Body of pancreas (tissue), 4 donors: ENCODE measurements at places on chromosomes 12 and 14. TPM values are rescaled to one million over a fixed set of nuclear protein-coding genes. Genes with fewer than 3 reads are reported as not detected.

DNA sequence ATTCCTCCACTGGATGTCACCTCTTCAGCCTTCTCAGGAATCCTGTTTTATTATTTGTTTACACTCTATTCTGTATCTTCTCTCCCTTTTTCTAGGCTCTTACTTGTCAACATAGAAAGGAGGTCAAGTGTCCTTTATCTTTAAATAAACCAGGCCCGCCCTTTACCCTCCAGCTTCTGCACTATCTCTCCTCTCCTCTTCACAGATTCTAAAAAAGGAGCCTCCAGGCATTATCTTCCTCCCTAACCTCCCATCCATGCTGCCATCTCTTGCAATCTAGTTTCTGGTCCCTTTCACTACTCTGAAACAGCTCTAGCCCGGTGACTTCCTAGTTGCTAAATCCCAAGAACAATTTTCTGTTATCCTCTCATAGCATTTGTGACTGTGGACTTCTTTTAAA is 24.1 kb upstream of the ARID2 start:
- DNase-seq, result no peak
- H3K4me3 ChIP-seq, result no peak overlapping the region
- no peak overlapping the region for H3K27ac ChIP-seq

- H3K27me3 ChIP-seq, result no peaks in the 10 kb centered on the region
- H3K4me3 ChIP-seq, result no peak overlapping the region
- DNase-seq, result no peak
- no peaks in the 10 kb centered on the region for H3K4me1 ChIP-seq
- no peak overlapping the region for H3K27ac ChIP-seq
- H3K36me3 ChIP-seq, result no peaks in the 10 kb centered on the region
These were observed 11.3 kb downstream of the C14orf132 start for GRCh38 chr14:96050482-96050881.

DNA sequence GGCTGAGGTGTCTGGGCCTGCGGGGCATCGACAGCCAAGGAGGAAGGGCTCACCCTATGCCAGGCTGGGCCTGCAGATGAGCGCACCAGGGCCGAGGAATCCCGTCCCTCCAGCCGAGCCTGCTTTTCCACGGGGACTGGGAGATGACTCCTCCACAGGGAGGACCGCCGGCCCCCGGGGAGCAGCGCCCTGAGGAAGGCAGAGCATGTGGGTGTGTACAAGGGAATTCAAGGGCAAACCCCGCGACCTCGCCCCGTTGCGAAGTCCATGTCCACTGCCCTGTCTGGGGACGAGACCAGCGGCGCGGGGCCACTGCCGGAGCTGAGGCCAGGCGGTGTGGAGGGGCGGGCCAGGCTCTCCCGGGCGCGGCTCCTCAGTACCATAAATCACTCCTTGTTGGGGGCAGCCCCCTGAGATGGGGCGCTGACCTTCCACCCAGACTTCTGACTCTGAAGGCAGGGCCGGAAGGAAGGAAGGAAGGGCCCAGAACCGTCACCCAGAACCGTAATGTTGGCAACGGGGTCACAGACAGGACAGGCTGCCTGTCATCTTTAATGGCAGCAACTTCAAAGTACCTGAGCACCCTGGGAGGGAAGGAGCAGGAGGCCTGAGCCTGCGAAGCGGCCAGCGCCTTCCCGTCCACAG is 52.5 kb downstream of the RNF34 start:
- no peaks in the 10 kb centered on the region for H3K4me1 ChIP-seq
- DNase-seq, result no peak
- H3K4me3 ChIP-seq, result no peak overlapping the region
- no peaks in the 10 kb centered on the region for H3K36me3 ChIP-seq
- no peaks in the 10 kb centered on the region for H3K27me3 ChIP-seq
- no peak overlapping the region for H3K27ac ChIP-seq

- H3K4me1 ChIP-seq, result peaks cover 16% of the 10 kb centered on the region
- H3K36me3 ChIP-seq, result no peaks in the 10 kb centered on the region
- no peak overlapping the region for H3K27ac ChIP-seq
These were observed 3.8 kb upstream of the SCARB1 start for GRCh38 chr12:124867401-124867930.

DNA sequence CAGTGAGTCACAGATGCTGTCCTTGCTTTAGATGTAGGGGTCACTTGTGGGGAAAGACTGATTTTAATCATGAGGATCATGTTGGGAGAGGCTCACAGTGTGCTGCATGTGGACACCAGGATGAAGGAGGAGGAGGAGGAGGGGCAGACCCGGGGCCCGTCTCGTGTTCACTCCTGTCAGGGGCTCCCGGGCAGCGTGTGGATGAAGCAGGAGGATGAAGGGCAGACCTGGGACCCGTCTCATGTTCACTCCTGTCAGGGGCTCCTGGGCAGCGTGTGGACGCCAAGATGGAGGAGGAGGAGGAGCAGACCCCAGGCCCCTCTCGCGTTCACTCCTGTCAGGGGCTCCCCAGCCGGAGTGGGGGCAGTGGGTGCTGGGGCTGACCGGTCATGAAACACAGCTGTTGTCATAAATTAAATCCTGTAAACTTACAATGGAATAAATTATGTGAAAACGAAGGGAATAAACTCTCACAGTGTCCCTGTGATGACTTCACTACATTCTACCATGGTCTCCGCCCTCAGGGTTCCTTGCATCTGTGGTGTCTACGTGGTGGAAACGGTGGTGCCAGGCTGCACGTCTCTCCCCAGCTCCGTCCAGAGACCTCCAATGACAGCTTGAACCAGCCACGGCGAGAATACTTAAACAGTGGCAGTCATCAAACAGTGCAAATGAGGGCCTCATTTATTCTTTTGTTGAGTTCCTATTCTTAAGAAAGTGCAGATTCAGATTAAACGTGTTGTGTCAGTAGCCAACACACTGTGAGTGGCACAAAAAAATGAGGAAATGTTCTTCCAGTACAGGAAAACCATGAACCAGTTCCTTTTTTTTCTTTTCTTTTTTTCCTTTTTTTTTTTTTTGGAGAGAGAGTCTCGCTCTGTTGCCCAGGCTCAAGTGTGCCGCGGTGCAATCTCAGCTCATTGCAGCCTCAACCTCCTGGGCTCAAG is 37.7 kb upstream of the SFSWAP start:
- no peaks in the 10 kb centered on the region for H3K36me3 ChIP-seq
- no peak overlapping the region for H3K4me3 ChIP-seq
- DNase-seq, result no peak
- H3K27me3 ChIP-seq, result no peaks in the 10 kb centered on the region
- no peak overlapping the region for H3K27ac ChIP-seq

DNA sequence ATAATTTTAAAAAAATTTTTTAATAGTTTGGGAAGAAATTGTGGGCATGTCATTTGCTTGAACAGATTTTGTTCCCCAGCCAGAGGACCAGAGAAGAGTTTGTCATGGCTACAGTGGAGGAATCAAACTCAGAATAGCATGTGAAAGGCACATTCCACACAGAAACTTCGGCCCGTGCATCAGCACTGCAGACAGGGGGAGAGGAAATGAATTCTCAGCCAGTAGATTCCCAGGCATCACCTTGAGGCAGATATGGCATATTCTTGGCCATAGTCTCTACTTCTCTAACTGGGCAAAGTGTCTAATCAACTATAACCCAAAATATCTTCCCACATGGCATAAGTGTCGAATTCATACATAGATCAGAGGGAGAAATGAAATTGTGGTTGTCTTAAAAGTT is 153.3 kb downstream of the PRKCH start:
- DNase-seq, result no peak
- H3K27ac ChIP-seq, result no peak overlapping the region
- no peaks in the 10 kb centered on the region for H3K36me3 ChIP-seq
- no peaks in the 10 kb centered on the region for H3K27me3 ChIP-seq

GRCh38 chr12:53376747-53377146 is 3.2 kb upstream of the SP1 start:
- H3K27ac ChIP-seq, result no peak overlapping the region
- no peaks in the 10 kb centered on the region for H3K27me3 ChIP-seq
- H3K4me3 ChIP-seq, result no peak overlapping the region
- H3K36me3 ChIP-seq, result no peaks in the 10 kb centered on the region
- H3K4me1 ChIP-seq, result peaks cover 36% of the 10 kb centered on the region
- DNase-seq, result no peak

DNA sequence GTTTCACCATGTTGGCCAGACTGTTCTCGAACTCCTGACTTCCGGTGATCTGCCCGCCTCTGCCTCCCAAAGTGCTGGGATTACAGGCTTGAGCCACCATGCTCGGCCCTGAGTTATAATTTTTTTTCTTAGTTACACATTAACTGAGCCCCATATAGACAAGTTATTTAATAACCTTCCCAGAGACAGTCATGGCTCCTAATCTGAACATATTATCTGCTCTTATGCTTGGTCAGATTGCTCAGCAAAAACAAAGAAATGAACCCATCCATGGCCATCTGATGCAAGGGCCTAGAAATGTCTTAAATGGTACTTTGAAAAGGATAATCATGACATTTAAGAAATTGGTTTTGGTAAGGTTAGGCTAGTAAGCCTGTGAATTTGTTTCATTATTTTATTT is 13.0 kb downstream of the SAMD15 start:
- no peaks in the 10 kb centered on the region for H3K36me3 ChIP-seq
- no peak overlapping the region for H3K4me3 ChIP-seq
- no peak for DNase-seq
- H3K4me1 ChIP-seq, result no peaks in the 10 kb centered on the region
- no peak overlapping the region for H3K27ac ChIP-seq

DNA sequence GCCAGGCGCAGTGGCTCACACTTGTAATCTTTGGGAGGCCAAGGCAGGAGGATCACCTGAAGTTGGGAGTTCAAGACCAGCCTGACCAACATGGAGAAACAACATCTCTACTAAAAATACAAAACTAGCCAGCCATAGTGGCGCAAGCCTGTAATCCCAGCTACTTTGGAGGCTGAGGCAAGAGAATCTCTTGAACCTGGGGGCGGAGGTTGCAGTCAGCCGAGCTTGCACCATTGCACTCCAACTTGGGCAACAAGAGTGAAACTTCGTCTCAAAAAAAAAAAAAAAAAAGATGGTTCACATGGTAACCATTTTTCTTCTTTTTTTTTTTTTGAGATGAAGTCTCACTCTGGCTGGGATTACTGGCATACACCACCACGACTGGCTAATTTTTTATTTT is 35.3 kb downstream of the SLC2A14 start:
- no peak overlapping the region for H3K27ac ChIP-seq
- H3K36me3 ChIP-seq, result no peaks in the 10 kb centered on the region
- no peaks in the 10 kb centered on the region for H3K4me1 ChIP-seq
- no peak overlapping the region for H3K4me3 ChIP-seq

- no peak overlapping the region for H3K4me3 ChIP-seq
- H3K36me3 ChIP-seq, result no peaks in the 10 kb centered on the region
- H3K4me1 ChIP-seq, result peaks cover 32% of the 10 kb centered on the region
- H3K27ac ChIP-seq, result peak overlapping the region; percentile 6
- no peaks in the 10 kb centered on the region for H3K27me3 ChIP-seq
These were observed 82.9 kb downstream of the ARF6 start for GRCh38 chr14:49975799-49976198.

DNA sequence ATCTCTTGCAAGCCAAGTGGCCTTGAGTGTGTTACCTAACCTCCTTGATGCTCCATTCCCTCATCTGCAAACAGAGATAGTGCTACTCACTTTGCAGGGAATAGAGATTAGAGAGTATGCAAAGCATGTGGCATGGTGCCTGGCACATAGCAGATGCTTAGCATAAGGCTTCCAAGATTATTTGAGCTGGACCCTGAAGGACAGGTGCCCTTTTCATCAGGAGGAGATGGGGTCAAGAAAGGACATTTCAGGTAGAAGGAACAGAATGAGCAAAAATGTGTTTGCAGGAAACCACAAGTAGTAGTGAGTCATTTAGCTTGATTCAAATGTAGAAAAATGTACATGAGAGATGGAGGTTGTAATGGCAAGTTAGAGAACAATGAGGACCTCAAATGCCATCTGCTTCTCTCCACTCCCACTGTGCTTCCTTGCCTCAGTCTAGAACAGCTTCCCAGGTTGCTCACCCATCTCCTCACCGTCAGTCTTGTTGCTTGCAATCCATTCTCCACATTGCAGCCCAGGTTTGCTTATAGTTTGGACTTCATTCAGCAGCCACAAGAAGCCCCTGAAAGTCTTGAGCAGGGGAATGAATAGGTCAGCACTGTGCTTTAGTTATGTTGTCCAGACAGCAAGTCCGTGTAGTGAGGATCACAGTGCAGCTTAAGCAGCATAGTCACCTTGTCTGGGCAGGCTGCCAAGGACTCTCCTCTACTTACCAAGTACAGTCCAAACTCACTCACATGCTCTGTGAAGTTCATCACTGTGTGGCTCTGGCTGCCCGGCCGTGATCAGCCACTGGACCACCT is 536.3 kb upstream of the CCDC196 start:
- no peak overlapping the region for H3K4me3 ChIP-seq
- no peaks in the 10 kb centered on the region for H3K27me3 ChIP-seq
- no peak overlapping the region for H3K27ac ChIP-seq
- no peaks in the 10 kb centered on the region for H3K4me1 ChIP-seq
- DNase-seq, result peak; percentile 32
- H3K36me3 ChIP-seq, result no peaks in the 10 kb centered on the region

GRCh38 chr12:6540181-6540877 is 6.0 kb downstream of the GAPDH start:
- no peak overlapping the region for H3K4me3 ChIP-seq
- no peaks in the 10 kb centered on the region for H3K36me3 ChIP-seq
- no peak overlapping the region for H3K27ac ChIP-seq
- H3K27me3 ChIP-seq, result no peaks in the 10 kb centered on the region

GRCh38 chr12:111570084-111570961 is 28.8 kb downstream of the ATXN2 start:
- no peak overlapping the region for H3K27ac ChIP-seq
- H3K4me1 ChIP-seq, result peaks cover 9% of the 10 kb centered on the region
- no peak overlapping the region for H3K4me3 ChIP-seq
- H3K27me3 ChIP-seq, result no peaks in the 10 kb centered on the region
- DNase-seq, result no peak
- no peaks in the 10 kb centered on the region for H3K36me3 ChIP-seq

DNA sequence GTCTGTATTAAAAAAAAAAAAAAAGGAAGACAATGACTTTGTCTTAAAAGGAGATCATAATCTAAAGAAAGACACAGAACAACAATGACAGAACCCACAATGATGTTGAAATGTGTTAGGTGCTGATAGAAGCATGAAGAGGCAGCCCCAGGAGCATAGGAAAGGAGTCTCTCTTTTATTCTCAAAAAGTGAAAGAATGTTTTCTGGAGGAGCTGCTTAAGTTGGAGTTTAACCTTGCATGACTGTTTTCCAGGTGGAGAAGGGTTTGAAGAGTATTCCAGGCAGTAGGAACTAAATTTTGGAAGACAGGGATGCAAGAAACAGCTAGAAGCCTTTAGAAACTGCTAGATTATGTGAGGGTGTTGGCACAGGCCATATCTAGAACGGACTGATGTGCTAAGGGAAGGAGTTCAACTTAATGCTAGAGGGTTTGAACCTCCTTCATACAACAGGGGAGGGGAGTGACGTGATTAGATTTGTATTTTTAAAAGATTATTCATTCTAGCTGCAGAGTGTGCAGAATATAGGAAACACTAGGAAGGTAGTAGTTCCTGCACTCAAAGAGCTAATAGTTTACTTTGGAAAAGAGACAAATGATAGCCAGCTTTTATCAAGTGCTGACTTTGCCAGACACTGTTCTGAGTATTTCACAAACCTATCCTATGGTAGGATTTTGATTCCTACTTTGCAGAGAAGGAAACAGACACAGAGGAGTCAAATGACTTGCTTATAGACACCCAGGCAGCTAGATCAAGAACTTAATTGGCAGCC is 4.6 kb upstream of the RPL6 start:
- no peaks in the 10 kb centered on the region for H3K36me3 ChIP-seq
- DNase-seq, result no peak
- H3K4me1 ChIP-seq, result peaks cover 20% of the 10 kb centered on the region
- H3K4me3 ChIP-seq, result no peak overlapping the region
- H3K27me3 ChIP-seq, result no peaks in the 10 kb centered on the region

The AGAP2 gene
- 1.0 TPM for total RNA-seq

The SCNN1A gene
- 112 TPM for total RNA-seq

The KRT73 gene
- 1.3 TPM for total RNA-seq

The GALNT6 gene
- total RNA-seq, result 8.6 TPM

The MARCHF9 gene
- 5.2 TPM for total RNA-seq
